Karpas-422 (cell line): ENCODE measurements at places on chromosomes 11 and 22. TPM values are rescaled to one million over a fixed set of nuclear protein-coding genes. Genes with fewer than 3 reads are reported as not detected.

The APOBEC3F gene
- total RNA-seq: 0.93 and 2.6 TPM in 2 replicates

The DCHS1 gene
- total RNA-seq: 0.04 and 0.11 TPM in 2 replicates

The SLC22A25 gene
- not detected in 2 replicates for total RNA-seq

The TTC36 gene
- total RNA-seq: not detected in 2 replicates

GRCh38 chr11:69721106-69721505, 17.3 kb upstream of the FGF19 start:
- no peak for DNase-seq

- no peak for DNase-seq
Measured at GRCh38 chr11:109012991-109013390, 348.1 kb downstream of the DDX10 start.

DNA sequence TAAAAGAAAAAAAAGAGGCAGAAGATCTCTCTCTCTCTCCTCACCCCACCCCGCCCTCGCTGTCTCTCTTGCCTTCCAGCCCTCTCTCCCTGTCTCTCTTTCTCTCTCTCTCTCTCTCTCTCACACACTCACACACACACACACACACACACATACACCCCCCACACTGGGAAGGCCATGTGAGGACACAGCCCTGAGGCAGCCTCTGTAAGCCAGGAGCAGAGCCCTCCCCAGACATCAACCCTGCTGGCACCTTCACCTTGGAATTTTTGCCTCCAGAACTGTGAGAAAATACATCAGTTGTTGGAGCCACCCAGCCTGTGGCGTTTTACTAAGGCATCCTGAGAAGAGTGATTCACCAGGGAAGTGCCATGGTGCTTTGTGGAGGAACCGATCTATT, 14.7 kb downstream of the APOL3 start:
- DNase-seq: no peak

GRCh38 chr11:117770061-117770460, 27.0 kb downstream of the DSCAML1 start:
- no peak for DNase-seq
